Globus pallidus (tissue), 1 donor: ENCODE measurements at places on chromosomes 7 and 10.

- no peak for DNase-seq
These were observed 178.7 kb upstream of the GDF10 start for GRCh38 chr10:47121336-47121735.

- DNase-seq, result no peak
These were observed 23.0 kb downstream of the PHYH start for GRCh38 chr10:13276749-13277365.

GRCh38 chr7:1708596-1709251, 38.6 kb downstream of the ELFN1 start:
- no peak for DNase-seq

DNA sequence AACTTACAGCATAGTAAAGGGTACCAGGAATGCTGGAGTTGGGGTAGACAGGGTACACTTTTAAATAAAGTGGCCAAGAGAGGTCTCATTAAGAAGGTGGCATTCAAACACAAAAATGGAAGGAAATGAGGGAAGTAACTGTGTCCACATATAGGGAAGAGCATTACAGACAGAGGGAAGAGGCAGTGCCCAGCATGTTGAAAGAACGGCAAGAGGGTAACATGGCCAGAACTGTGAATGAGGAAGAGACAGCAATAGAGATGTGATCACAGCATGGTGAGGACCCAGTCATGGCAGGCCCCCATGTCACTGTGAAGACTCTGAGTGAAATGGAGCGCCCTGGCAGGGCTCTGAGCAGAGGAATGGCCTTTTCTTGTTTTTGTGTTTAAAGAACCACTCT, 35.1 kb upstream of the ZNRF2 start:
- DNase-seq, result no peak

GRCh38 chr10:59587083-59587755, 122.4 kb downstream of the SLC16A9 start:
- no peak for DNase-seq

- no peak for DNase-seq
These were observed 2.4 kb downstream of the ZNF467 start for GRCh38 chr7:149770728-149771636.

DNA sequence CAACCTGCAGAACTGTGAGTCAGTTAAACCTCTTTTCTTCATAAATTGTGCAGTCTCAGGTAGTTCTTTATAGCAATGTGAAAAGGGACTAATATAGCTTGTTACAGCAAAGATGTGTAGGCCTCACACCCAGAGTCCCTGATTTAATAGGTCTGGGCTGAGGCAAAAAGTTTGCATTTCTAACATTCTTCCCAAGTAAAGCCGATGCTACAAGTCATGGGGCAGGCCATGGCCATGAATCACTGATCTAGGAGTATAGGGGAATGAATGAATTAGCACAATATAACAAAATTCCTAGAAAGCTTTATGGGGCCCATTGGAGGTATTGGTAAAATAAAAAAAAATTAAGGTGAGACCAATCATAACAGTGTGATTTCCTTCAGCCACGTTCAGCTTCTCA, 11.5 kb upstream of the AASS start:
- DNase-seq, result no peak

GRCh38 chr10:33193057-33193700, 141.3 kb downstream of the NRP1 start:
- DNase-seq, result peak; percentile 67

GRCh38 chr7:98463837-98464557, 63.1 kb upstream of the BAIAP2L1 start:
- no peak for DNase-seq

- no peak for DNase-seq
These were observed 346.4 kb upstream of the TMEM229A start for GRCh38 chr7:124379296-124379695.

GRCh38 chr10:63698787-63699150, 177.6 kb downstream of the REEP3 start:
- no peak for DNase-seq

GRCh38 chr7:36129048-36129534, 24.0 kb upstream of the EEPD1 start:
- DNase-seq, result no peak

DNA sequence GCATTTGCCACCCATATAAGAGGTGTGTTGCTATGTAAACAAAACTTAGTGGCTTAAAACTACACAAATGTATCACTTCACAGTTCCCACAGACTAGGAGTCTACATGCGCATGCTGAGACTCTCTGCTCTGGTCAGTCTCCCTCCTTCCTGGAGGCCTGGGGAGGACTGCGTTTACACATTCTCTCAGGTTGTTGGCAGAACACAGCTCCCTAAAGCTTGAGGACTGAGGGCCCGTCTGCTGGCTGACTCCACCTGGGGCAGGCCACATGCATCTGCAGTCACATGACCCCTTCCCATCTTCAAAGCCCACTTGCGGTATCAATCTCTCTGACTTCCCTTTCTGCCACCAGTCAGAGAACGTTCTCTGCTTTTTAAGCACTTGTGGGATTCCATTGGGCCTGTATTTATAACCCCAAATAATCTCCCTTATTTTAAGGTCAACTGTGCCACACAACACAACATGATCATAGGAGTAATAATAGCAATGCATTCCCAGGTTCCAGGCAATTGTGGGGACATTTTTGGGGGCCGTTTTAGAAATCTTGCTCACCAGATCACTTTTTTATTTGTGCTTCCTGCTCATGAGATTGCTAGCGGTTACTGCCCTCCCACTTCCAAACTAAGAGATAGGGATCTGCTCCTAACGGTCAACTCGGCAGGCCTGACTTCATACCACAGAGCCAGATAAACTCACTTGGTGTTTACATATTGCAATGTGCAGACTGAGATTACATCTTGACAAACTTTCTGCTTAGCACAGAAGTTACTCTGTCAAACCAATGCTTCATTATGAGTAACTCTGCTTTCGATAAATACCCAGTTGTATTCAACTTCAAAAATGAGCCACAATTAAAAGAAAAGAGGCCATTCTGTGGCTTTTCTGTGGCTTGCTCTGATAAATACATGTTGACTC, 96.3 kb downstream of the ALOX5 start:
- DNase-seq, result peak; percentile 49

- no peak for DNase-seq
These were observed 33.4 kb downstream of the CDCA7L start for GRCh38 chr7:21912305-21912704.

DNA sequence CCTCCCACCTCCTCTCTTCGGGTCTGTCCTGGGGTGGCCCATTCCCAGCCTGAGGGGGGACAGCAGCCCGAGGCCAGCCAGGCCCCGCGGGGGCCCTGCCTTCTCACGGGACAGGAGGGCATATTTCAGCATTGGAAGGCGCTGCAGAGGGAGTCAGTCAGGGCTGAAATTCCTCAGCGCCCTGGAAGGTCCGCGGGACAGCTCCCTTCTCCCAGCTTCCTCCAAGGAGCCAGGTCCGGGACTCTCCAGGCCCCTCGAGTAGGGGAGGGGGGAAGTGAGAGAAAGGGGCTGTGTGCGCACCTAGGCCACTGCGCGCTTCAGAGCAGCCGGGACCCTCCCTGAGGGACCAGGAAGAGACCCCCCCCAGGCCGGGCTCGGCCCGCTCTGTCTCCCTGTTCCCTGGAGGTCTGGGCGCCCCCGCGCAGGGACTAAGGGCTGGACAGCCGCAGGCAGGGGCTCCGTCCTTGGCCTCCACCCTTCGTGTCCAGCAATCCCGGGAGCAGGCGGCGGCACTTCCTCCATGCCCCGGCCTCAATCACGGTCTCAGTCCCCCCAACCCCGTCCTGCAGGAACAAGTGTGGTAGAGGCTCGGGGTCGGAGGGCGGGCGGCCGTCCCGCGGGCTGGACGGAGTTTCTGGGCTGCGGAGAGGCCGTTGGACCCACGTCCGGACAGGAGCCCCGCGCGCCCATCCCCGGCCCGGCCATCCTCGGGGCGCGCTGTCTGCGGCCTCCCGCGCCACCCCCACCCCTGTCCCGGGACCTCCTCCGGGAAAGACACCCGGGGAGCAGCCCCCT, 6.0 kb upstream of the ELFN1 start:
- no peak for DNase-seq

- no peak for DNase-seq
These were observed 157.3 kb upstream of the MTPN start for GRCh38 chr7:136134503-136134902.

DNA sequence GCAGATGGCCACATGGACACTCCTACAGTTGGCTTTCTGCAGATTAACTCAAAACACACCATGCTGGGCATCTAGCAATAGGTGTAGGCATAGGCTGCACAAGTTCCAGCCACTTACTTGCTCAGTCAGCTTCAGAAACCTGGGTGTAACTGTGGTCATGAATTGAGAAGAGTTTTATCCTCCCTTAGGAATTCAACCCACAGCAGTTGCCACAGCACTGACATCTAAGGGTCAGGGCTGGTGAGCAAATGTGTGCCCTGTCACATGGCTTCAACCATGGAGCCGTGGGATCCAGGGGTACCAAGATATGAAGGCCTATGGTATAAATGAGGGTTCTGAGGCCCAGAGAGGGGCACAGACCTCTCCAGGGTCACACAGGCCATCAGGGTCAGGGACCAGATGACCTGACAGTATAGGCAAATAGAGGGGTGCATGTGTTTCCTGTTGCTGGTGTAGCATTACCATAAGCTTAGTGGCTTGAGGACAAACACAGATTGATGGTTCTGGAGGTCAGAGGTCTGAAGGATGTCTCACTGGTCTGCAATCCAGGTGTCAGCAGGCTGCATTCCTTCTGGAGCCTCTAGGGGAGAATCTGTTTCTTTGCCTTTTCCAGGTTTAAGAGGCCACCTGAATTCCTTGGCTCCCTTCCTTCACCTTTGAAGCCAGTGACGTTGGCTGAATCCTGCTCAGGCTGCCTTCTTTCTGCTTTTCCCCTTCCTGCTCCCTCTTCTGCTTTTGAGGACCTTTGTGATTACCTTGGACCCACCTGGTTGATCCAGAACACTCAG, 24.1 kb downstream of the MINDY4 start:
- DNase-seq, result no peak

DNA sequence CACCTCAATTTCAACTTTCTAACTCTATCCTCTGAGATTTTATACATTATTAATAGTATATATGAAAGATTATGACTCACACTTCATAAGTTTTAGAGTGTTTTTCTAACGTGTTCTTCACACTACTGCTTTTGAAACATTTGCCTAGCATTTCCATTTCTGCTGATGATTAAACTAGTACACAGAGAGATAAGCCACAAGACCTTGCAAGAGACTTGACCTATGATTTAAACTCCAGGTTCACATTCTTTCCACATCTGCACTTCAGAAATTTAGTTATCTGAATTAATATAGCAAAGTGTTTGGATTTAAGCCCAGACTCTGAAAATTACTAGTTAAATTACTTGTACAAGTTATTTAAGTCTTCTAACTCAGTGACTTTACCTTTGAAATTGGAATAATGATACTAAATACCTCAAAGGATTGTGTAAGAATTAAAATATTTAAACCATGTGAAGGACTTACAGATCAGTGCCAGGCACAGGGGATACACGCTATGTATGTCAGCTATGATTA, 66.6 kb downstream of the PCLO start:
- DNase-seq, result no peak

- no peak for DNase-seq
These were observed 21.6 kb downstream of the TES start for GRCh38 chr7:116231949-116232348.

- no peak for DNase-seq
These were observed 21.8 kb downstream of the BBIP1 start for GRCh38 chr10:110897184-110897583.

DNA sequence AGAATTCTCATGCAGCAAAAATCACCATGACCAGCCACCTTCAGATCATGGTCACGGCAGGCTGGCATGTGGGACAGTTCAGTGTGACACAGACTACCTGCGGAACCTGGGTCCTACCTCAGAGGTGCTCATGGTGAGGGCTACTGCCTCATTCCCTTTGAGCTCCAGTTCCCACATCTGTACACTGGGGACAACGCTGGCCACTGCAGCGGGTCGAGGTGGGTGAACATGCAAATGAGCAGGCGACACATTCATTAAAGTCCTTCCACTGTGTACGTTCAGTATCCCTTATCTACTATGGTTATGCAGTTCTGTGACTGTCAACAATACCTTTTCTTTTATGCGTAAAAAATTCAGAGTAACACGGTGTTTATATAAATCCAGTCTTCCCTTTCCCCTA, 218.7 kb upstream of the AOAH start:
- DNase-seq, result no peak

- DNase-seq, result no peak
These were observed 316.3 kb upstream of the SORCS1 start for GRCh38 chr10:107480781-107481180.

GRCh38 chr7:122550545-122550944, 148.4 kb downstream of the RNF133 start:
- DNase-seq, result no peak

- DNase-seq, result no peak
These were observed 118.1 kb upstream of the RHEB start for GRCh38 chr7:151637781-151638261.

DNA sequence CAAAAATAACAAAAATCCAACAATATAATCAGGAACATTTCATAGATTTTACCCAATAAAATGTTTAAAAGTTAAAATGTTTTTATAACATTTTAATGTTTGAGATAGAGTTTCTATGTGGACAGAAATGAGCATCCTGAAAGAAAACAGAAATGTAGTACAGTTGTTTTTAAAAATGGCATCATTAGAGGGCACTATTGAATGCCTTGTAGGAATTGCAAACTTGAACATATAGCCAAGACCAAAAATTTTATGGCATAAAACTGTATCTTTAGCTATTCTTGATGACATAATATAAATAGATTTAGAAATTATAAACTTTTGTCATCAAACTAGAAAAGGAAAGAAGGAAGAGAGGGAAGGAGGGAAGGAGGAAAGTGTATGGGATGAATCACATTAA, 1372.7 kb downstream of the GATA3 start:
- DNase-seq, result no peak

DNA sequence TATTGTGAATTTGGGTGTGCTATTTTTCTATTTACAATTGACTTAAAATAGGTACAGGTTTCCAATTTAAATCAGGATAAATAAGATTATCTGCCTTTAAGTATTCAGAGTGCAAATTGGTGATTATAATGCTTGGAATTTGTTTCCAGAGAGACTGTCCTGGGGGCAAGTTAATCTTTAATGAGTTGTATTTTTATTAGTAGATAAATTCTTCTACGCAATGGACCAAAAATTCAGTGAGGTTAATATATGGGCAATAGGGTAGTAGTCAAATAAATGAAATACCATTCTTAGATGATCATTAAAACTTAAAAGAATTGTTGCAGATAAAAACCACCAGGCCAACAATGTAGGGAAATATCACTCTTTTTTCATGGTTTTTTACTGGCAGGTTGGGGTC, 3.4 kb downstream of the BICC1 start:
- DNase-seq, result no peak

GRCh38 chr7:25287291-25287690, 59.0 kb upstream of the NPVF start:
- no peak for DNase-seq

- no peak for DNase-seq
These were observed 55.2 kb downstream of the SAMD9 start for GRCh38 chr7:93062599-93062998.
